GM12891 (cell line): ENCODE measurements at places on chromosomes 4 and X.

- no peak for DNase-seq
These were observed 137.9 kb downstream of the VSIG4 start for GRCh38 chrX:65902011-65902410.

- no peak for DNase-seq
These were observed 157.5 kb upstream of the ATP6AP2 start for GRCh38 chrX:40423299-40423698.

- DNase-seq, result no peak
These were observed 37.0 kb upstream of the SHISA3 start for GRCh38 chr4:42360256-42360669.

DNA sequence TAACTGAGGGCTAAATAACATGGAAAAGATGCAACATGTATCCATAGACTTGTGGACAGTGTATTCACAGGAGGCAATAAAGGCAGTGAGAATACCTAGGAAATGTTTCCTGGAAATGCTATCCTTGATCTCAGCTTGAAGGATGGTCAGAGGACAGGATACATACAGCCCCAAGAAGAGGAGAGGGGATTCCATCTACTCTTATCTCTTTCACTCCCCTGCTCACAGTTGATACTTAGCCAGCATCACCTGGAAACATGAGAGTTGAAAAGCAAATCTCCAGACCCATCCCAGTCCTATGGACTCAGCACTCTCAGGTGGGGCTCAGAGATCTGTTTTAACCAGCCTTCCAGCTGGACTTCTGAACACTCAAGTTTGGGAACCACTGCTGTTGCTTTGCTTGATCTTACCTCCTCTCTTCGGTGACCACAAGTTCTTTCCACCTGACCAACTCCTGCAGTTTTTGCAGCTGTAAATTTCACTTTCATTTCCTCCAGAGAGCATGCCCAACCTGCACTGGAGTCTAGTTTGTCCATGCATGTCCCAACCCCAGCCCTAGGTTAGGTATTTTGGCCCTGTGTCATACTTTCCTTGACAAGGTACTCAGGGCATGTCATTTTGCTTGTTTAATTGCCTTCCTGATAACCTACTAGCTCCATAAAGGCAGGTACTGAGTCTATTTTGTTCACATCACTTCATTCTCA lies 10.4 kb downstream of the RELL1 start:
- peak; percentile 45 for DNase-seq

DNA sequence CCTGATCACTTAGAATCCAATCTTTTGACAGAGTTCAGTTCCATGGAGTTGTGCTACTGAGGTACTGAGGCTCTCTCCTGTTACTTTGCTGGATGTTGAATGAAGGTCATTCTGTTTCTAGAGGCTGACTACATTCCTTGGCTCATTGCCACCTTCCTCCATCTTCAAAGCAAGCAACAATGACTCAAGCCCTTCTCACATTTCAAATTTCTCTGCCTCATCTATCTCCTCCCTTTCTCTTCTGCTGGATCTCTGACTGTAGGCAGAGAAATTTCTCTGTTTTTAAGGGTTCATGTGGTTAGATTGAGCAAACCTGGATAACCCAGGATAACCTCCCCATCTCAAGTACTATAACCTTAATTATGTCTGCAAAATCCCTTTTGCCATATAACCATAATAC lies 775.4 kb downstream of the STPG2 start:
- DNase-seq, result no peak

- no peak for DNase-seq
These were observed 34.5 kb downstream of the STBD1 start for GRCh38 chr4:76341063-76341462.

DNA sequence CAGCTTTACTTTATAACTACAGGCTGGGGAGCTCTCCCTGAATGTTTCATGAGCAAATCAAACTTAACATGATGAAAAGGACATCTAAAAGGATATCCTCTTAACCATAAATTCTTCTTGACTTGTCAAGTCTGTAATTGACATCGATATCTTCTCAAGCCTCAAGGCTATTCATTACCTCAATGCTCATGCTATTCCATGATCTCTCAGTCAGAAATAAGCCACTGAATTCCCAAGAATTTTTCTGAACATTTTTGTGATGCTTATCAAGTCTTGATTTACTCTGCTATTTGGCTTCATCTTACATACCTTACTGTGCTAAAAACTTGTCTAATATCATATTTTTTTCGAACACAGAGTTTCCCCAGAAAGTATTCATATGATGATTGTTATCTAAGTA lies 433.4 kb downstream of the PDGFC start:
- no peak for DNase-seq

GRCh38 chrX:2618516-2618915 lies 72.6 kb upstream of the CD99 start:
- DNase-seq, result no peak

- no peak for DNase-seq
These were observed 173.0 kb upstream of the HAND2 start for GRCh38 chr4:173703021-173703420.

- DNase-seq, result no peak
These were observed 1989.8 kb upstream of the PCDH10 start for GRCh38 chr4:131159261-131159660.

DNA sequence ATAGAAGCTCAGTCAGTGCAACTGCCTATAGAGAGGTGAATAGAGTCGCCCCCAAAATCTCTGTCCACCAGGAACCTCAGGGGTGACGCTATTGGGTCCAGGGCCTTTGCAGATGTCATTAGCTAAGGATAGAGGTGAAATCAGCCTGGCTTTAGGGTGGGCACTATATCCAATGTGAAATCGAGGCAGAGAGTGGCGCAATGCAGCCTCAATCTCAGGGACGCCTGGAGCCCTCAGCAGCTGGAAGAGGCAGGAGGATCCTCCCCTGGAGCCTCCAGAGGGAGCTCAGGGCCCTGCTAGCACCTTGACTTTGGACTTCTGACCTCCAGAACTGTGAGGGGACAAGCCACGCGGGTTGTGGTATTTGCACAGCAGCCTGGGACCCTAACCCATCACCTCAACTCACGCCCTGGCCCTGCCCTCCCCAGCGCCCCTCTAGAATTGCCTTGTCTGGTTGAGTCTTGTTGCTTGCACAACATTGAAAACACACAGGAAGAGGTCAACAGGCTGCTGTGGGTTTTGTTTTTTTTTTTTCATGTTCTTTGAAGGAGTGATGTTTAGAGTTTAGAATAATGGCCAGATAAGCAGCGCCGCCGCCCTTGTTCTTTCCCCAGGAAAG lies 89.4 kb upstream of the PSAPL1 start:
- no peak for DNase-seq

DNA sequence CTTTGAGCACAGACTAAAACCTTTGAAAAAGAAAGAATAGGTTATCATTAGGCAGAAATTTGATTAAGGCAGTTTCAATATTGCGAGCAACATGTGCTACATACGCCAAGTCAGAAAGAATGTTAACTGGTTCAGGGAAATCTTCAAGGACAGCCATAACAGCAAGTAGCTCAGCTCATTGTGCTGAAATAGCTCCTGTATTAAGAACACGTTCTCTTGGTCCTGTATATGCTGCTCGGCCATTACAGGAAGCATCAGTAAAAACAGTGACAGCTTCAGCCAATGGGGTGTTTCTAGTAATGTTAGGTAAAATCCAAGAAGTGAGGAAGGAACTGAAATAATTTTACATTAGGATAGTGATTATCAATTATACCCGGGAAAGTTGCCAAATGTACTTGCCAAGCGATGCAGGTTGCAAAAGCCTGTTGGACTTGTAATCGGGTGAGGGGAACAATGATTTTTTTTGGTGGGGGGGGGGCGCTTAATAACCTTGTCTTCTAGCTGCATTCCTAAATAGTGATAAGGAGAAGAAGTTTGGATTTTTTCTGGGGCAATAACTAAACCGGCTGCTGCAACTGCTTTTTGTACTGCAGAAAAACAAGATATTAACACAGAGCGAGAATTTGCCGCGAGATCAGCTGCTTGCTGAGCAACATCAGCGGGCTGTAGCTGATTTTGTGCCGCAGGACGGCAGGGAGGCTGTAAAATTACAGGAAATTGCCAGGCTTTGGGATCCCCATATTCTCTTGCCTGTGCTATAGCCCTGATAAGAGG lies 49.4 kb upstream of the RASSF6 start:
- no peak for DNase-seq

DNA sequence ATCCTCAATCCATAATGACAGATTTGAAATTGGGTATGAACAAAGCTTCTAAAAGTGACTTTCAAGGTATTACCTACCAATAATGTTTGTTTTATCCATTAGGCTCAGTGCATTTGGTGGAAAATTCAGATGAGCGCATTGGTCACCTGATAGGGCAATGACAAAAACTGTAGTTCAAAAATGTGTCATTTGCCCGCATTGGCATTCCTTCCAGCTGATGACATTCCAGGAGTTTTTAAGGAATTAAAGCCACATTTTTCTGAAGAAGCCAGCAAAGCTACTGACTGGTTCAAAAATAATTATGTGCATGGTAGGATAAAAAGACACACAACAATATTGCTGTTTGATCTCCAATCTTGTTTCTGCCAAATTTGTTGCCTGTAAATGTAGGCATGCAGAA lies 473.4 kb upstream of the CPEB2 start:
- no peak for DNase-seq

GRCh38 chr4:141647966-141648365 lies 11.6 kb downstream of the IL15 start:
- no peak for DNase-seq

DNA sequence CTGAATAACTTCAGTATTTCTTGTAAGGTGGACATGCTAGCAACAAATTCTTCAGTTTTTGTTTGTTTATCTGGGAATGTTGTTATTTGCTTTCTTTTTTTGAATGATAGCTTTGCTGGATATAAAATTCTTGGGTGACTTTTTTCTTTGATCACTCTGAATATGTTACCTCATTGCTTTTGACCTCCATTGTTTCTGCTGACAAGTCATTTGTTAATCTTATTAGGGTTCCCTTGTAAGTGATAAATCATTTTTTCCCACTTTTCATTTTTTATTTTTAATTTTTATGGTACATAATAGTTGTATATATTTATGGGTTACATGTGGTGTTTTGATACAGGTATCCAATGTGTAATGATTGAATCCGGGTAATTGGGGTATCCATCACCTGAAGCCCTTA lies 6.7 kb upstream of the RAB39B start:
- no peak for DNase-seq

GRCh38 chr4:111542056-111542455 lies 603.2 kb upstream of the FAM241A start:
- no peak for DNase-seq

DNA sequence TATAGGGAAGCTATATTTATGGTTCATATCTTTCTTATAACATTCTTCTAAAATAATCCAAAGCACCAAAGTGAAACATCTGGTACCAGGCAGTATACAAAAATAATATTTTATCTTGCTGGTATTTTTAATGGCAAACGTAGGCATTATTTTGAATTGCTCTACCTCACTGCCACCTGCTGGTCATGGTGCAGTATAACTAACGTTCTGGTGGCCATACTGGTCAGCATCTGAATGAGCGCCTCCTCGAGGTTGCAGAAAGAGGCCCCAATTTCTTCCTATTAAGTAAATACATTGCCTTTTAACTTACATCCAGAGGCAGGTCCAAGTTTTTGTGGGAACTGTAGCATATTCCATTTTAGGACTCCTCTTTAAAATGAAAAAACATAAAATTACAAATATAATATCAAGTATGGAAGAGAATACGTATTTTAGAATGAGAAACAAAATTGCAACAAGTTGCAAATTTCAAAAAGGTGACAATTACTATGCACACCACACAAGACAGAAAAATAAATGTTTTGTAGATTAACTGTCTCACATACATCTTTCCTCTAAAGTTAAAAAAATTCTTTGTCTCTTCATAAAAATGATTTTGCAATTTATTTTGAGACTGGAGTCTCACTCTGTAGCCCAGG lies 22.9 kb upstream of the CWH43 start:
- no peak for DNase-seq

DNA sequence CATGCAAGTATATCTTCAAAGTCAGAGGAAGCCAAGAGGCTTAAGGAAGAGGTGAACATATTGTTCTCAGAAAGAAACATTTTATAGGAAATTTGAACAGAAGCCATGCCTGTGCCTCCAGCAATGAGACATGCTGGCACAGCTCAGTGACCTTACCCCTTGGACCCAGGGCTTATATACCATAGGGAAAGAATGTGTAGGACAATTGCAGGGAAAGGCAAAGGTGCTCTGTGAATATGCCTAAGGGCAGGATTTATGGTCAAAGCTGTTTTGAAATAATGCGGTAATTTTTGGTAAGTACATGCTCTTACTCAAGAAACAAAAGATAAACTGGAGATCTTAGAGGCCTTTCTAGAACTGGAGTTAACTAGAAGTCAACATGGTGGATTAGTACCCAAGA lies 568.8 kb downstream of the GRID2 start:
- no peak for DNase-seq

GRCh38 chr4:92304606-92305005 lies 840 bp downstream of the GRID2 start:
- no peak for DNase-seq

- no peak for DNase-seq
These were observed 23.5 kb upstream of the SPINK2 start for GRCh38 chr4:56844802-56845580.

GRCh38 chrX:13755254-13755653 lies 20.7 kb downstream of the OFD1 start:
- no peak for DNase-seq

- no peak for DNase-seq
These were observed 216.2 kb upstream of the CTSO start for GRCh38 chr4:156169861-156170260.

GRCh38 chrX:107894038-107894437 lies 68.4 kb downstream of the MID2 start:
- DNase-seq, result peak; percentile 25

DNA sequence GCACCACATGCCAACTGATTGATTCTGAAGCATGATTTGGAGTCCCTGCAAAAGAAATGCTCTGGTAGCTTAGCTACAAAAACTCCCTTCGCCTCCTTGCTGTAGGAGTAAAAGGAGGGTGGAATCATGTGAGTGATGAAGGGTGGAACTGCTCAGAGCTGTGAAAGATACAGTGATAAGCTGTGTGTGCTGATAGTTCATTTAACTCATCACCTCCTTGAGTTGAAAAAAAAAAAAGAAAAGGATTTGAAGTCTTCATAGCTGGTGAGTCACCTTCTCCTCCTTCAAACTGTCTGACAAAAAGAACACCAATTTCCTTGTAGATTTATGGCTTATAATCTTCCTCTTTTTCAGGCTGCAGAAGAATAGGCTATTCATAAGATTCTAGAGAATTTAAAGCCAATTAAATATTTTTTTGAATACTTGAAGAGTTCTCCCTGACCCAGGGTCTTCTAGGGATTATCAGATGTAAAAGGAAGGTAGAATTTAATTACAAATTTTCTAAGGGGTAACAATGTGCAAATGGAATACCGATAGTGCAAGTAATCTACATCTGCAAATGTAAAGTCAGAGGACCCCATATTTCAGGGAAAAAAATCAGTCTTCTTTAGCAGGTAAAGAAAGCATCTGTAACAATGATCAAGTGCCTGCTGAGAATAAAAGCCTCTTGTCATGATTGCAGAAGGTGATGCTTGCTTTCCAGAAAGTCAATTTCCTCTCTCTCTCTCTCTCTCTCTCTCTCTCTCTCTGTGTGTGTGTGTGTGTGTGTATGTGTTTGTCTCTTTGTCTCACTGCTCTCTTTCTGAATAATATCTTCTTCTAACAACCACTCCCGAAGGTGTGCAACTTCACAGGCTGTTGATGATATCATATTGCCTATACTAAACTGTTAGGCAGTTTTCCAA lies 208.8 kb upstream of the VEGFC start:
- no peak for DNase-seq
